ENCODE measurements at places on chromosomes 4 and X. TPM values are rescaled to one million over a fixed set of nuclear protein-coding genes. Genes with fewer than 3 reads are reported as not detected.

GRCh38 chrX:132533409-132533808 lies 44.6 kb upstream of the MBNL3 start:
- H3K4me1 ChIP-seq, result no peaks in the 10 kb centered on the region
- no peaks in the 10 kb centered on the region for H3K36me3 ChIP-seq
- no peak for DNase-seq
- H3K27ac ChIP-seq, result no peak overlapping the region
- H3K27me3 ChIP-seq, result no peaks in the 10 kb centered on the region
- H3K4me3 ChIP-seq, result no peak overlapping the region

The SLC25A5 gene
- total RNA-seq, result 160 TPM

GRCh38 chr4:118974758-118975157 lies 86.1 kb downstream of the SYNPO2 start:
- no peaks in the 10 kb centered on the region for H3K4me1 ChIP-seq
- H3K4me3 ChIP-seq, result no peak overlapping the region
- no peaks in the 10 kb centered on the region for H3K36me3 ChIP-seq
- no peak for DNase-seq
- no peak overlapping the region for H3K27ac ChIP-seq

GRCh38 chrX:118901991-118902390 lies 72.4 kb upstream of the LONRF3 start:
- H3K27ac ChIP-seq, result no peak overlapping the region
- no peaks in the 10 kb centered on the region for H3K27me3 ChIP-seq
- no peak overlapping the region for H3K4me3 ChIP-seq
- no peak for DNase-seq
- no peaks in the 10 kb centered on the region for H3K36me3 ChIP-seq

The NAP1L2 gene
- total RNA-seq, result 0.06 TPM

- no peaks in the 10 kb centered on the region for H3K36me3 ChIP-seq
- H3K4me1 ChIP-seq, result no peaks in the 10 kb centered on the region
- H3K27ac ChIP-seq, result no peak overlapping the region
- H3K27me3 ChIP-seq, result no peaks in the 10 kb centered on the region
- no peak overlapping the region for H3K4me3 ChIP-seq
- DNase-seq, result no peak
These were observed 49.7 kb downstream of the HMGB2 start for GRCh38 chr4:173284463-173284862.
